Karpas-422 (cell line): ENCODE measurements at places on chromosomes 2 and 18. TPM values are rescaled to one million over a fixed set of nuclear protein-coding genes. Genes with fewer than 3 reads are reported as not detected.

RAB31 gene
- not detected in 2 replicates for total RNA-seq

CNDP1 gene
- total RNA-seq, result 0.11 TPM in 1 of 2 replicates, not detected in the other

COPS9 gene
- total RNA-seq, result 214 and 375 TPM in 2 replicates

FBXO41 gene
- total RNA-seq, result 44.9 and 55.6 TPM in 2 replicates

CHN1 gene
- total RNA-seq, result 0.07 and 0.37 TPM in 2 replicates

ANKRD30BL gene
- total RNA-seq, result not detected in 2 replicates

OTOS gene
- not detected in 2 replicates for total RNA-seq

TCF23 gene
- not detected in 2 replicates for total RNA-seq

GRCh38 chr2:212099658-212100057, 438.9 kb downstream of the ERBB4 start:
- H3K27me3 ChIP-seq, result no peaks in the 10 kb centered on the region
- no peaks in the 10 kb centered on the region for H3K36me3 ChIP-seq
- no peaks in the 10 kb centered on the region for H3K4me1 ChIP-seq
- H3K27ac ChIP-seq, result no peak overlapping the region
- DNase-seq, result no peak

DNA sequence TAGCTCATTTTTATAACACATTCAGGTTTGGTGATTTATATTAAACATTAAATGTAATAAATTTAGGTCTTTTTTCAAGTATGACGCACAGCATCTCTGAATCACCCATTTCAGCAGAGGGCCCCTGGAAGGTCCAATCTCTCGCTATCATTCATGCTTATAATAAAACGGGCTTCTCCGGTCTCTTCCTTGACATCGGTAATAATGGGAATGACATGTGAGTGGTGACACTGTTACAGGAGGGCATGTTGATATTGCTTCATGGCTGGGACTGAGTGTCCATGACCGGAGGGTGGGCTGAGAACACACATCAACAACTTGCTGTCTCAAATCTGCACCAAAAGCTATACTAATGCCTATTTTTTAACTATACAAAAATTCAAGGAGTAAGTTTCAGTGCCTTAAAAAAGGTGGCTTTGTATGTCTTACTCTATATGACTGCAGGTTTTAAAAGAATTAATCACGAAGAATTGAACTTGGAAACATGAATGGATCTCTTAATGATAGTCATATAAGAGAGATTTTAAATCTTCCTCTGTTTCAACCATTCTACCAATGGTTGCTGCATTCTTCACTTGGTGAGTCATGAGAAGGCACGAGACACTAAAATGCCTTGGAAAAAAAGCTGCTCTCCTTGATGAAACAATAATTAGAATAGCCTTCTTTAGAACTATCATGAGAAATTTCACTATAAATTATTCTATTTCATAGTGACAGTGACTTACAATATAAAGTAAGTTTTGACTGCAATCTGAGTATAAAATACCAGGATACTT, 101.9 kb upstream of the NRP2 start:
- H3K4me1 ChIP-seq, result no peaks in the 10 kb centered on the region
- no peak overlapping the region for H3K27ac ChIP-seq
- H3K36me3 ChIP-seq, result no peaks in the 10 kb centered on the region

DNA sequence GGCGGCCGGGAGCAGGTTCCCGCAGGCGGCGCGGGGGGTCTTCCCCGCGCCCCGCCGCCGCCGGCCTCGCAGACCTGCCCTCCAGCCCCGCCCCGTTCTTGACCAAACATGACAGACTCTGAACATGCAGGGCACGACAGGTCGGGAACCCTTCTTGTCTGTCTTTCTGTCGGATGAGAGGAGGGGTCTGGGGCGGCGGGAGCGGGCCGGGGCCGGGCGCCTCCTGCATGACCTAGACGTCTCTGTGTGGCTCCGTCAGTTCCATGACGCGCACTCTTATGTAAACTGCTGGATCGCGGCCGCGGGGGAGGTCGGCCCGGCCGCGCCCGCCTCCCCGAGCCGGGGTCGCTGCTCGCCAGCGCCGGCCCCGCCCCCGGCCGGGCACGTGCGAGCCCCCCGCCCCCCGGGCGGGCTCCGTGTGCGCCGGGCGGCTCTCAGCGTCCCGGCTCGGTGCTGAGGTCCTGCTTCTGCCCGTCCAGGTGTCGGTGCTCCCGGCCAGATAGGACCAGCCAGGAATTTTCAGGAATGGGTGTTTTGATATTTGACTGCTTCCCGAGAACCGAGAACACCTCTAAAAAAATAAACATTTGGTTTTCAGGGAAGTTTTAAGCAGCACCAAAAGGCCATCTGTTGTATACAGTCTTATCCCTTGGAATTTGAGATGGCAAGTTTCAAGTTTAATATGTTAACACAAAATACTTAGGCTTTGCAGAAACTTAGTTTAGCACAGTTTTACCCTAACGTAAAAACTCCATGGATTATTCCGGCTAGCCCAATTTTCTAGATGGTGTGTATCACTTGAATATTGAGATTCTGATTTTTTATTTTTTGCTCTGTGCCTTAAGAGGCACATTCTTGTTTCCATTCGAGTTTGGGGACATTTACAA, 733 bp downstream of the ZC3H6 start:
- no peaks in the 10 kb centered on the region for H3K27me3 ChIP-seq
- no peaks in the 10 kb centered on the region for H3K36me3 ChIP-seq
- peak overlapping the region; percentile 96 for H3K4me3 ChIP-seq
- peak overlapping the region; percentile 89 for H3K27ac ChIP-seq

GRCh38 chr2:12076810-12077209, 330.4 kb downstream of the LPIN1 start:
- H3K4me1 ChIP-seq, result peaks cover 62% of the 10 kb centered on the region
- no peaks in the 10 kb centered on the region for H3K27me3 ChIP-seq
- no peak overlapping the region for H3K4me3 ChIP-seq
- H3K27ac ChIP-seq, result peak overlapping the region; percentile 26

- H3K4me1 ChIP-seq, result peaks cover 11% of the 10 kb centered on the region
- H3K36me3 ChIP-seq, result no peaks in the 10 kb centered on the region
- DNase-seq, result no peak
- no peak overlapping the region for H3K27ac ChIP-seq
Observed at GRCh38 chr2:170284205-170284604, 106.3 kb downstream of the MYO3B start.

- no peak overlapping the region for H3K4me3 ChIP-seq
- no peak overlapping the region for H3K27ac ChIP-seq
- no peaks in the 10 kb centered on the region for H3K27me3 ChIP-seq
- H3K4me1 ChIP-seq, result no peaks in the 10 kb centered on the region
- no peaks in the 10 kb centered on the region for H3K36me3 ChIP-seq
Observed at GRCh38 chr2:234245945-234246344, 195.4 kb downstream of the SPP2 start.

GRCh38 chr2:112881217-112881985, 29.6 kb upstream of the IL37 start:
- DNase-seq, result peak; percentile 34
- H3K36me3 ChIP-seq, result no peaks in the 10 kb centered on the region
- no peak overlapping the region for H3K4me3 ChIP-seq

DNA sequence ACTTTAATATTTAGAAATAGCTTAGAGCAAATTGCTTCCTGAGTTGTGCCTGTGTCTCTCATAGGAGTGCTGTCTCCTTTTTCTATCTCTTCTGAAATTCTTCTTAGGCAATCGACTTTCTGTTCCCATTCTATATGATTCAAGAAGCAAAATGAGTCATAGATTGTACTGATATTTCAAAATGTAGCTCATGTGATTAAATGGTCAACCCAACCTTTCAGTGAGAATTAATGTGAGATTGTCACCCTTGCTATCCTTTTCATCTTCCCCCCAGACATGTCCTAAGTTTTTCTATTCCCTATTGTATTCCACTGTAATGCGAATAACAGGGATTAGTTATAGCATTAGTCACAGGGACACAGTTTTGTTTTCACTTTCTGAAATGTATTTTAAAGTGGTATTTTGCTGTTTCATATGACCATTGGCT, 413.6 kb downstream of the THSD7B start:
- H3K4me1 ChIP-seq, result no peaks in the 10 kb centered on the region
- H3K36me3 ChIP-seq, result no peaks in the 10 kb centered on the region
- no peak overlapping the region for H3K4me3 ChIP-seq
- no peak overlapping the region for H3K27ac ChIP-seq
- DNase-seq, result no peak

- no peaks in the 10 kb centered on the region for H3K36me3 ChIP-seq
- no peaks in the 10 kb centered on the region for H3K4me1 ChIP-seq
- H3K27ac ChIP-seq, result no peak overlapping the region
- DNase-seq, result no peak
Observed at GRCh38 chr2:232456296-232457120, 555 bp downstream of the ALPI start.

DNA sequence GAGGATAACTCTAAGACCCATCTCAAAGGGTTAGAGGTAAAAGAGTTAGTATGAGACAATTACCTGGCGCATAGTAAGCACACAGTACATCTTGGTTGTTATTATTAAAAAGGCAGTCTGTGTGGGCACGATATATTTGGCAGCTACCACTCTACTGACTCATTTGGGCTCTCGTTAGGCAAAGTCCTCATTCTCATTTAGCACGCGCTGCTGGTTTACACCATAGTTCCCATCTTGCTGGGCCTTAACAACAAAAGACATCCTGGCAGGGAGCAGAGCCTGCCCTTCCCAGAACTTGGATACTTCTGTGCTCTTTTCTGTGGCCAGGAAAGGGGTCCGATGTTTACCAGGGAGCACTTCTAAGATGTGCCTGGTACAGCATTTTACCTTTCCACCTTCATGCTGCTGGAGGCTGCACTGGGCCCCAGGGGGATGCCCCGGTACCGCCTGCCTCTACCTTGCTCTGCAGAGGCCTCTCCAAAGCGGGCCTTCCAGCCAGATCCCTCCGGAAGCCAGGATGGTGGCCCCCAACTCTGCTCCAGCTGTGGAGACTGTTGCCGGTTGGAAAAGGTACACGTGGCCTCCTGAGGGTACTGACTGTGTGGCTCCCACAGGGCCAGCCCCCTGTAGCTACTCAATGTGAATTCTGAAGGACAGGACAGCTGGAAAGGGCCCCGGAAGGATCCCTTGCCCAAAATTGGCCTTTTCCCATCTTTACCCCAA, 15.0 kb downstream of the GLI2 start:
- H3K4me1 ChIP-seq, result peaks cover 18% of the 10 kb centered on the region
- no peaks in the 10 kb centered on the region for H3K36me3 ChIP-seq
- no peak for DNase-seq
- no peaks in the 10 kb centered on the region for H3K27me3 ChIP-seq
- H3K27ac ChIP-seq, result no peak overlapping the region
- H3K4me3 ChIP-seq, result no peak overlapping the region

GRCh38 chr18:29928081-29928480, 1114.5 kb downstream of the DSC3 start:
- H3K4me1 ChIP-seq, result no peaks in the 10 kb centered on the region
- H3K27me3 ChIP-seq, result no peaks in the 10 kb centered on the region
- no peaks in the 10 kb centered on the region for H3K36me3 ChIP-seq
- H3K4me3 ChIP-seq, result no peak overlapping the region
- H3K27ac ChIP-seq, result no peak overlapping the region

DNA sequence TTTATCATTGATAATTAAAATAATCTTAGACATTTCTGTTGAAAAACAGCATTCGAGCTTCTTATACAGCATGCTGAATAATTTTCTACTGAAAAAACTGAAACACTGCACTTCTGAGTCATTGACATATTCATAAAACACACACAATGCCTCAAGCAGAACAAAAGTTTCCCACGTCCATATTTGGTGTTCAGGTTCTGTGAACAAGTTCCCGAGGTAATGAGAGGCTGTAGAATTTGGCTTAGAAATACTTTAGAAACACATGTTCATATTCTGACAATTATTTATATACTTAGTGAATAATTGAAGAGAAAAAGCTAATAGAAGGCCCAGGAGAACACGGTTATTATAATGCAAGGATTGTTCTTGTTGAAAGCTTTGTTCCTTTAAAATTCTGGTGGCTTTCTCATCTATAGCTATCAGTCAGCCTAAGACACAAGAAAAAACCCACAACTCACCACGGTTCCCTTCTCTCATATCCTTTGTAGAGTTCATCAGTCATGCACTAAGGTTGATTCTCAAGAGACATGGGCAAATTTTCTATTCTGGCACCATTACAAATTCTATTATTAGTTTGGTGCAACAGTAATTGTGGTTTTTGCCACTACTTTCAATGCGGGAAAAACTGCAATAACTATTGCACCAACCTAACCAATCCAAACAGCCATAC, 194.4 kb downstream of the TMX3 start:
- H3K4me1 ChIP-seq, result no peaks in the 10 kb centered on the region
- H3K27ac ChIP-seq, result no peak overlapping the region
- H3K27me3 ChIP-seq, result 0 out of 2 replicates have a peak, but pooled peaks cover 3% of the 10 kb centered on the region
- no peaks in the 10 kb centered on the region for H3K36me3 ChIP-seq

DNA sequence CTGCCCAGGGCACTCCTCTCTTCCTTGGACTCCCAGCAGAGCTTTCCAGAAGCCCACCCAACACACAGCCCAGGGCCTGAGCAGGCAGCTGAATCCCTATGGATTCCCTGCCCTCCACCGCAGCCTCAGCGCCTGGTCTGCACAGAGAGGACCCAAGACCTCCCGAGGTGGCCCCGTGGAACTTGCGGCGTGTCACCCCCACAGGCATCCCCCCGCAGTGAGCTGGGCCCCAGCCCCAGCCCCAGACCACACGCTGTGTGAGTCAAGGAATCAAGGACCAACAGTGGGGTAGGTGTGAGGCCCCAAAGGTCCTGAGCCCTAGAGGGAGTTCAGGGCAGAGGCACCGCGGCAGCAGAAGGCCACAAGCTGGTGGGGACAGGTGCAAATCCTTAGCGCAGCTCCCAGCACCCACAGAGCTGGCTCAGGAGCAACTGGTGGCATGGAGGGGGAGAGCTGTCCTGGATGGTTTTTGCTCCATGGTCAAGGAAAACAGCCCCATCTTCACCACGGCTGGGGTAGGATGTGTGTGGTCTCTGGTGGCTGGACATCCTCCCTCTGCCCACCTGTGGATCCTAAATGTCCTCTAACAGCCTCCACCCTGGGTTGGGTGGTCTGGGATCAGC, 8.5 kb downstream of the HS6ST1 start:
- no peaks in the 10 kb centered on the region for H3K27me3 ChIP-seq
- no peak for DNase-seq
- H3K36me3 ChIP-seq, result no peaks in the 10 kb centered on the region
- no peak overlapping the region for H3K27ac ChIP-seq
- peaks cover 15% of the 10 kb centered on the region for H3K4me1 ChIP-seq
- H3K4me3 ChIP-seq, result no peak overlapping the region

- no peak overlapping the region for H3K4me3 ChIP-seq
- no peak overlapping the region for H3K27ac ChIP-seq
- no peak for DNase-seq
- H3K36me3 ChIP-seq, result no peaks in the 10 kb centered on the region
- H3K27me3 ChIP-seq, result no peaks in the 10 kb centered on the region
- H3K4me1 ChIP-seq, result no peaks in the 10 kb centered on the region
Observed at GRCh38 chr2:128449226-128450061, 130.8 kb upstream of the HS6ST1 start.

- H3K4me1 ChIP-seq, result no peaks in the 10 kb centered on the region
- no peaks in the 10 kb centered on the region for H3K36me3 ChIP-seq
- H3K4me3 ChIP-seq, result no peak overlapping the region
- H3K27ac ChIP-seq, result no peak overlapping the region
- H3K27me3 ChIP-seq, result no peaks in the 10 kb centered on the region
Observed at GRCh38 chr2:181058378-181059269, 78.2 kb downstream of the UBE2E3 start.

- H3K27me3 ChIP-seq, result no peaks in the 10 kb centered on the region
- no peak overlapping the region for H3K27ac ChIP-seq
- H3K4me3 ChIP-seq, result no peak overlapping the region
- H3K36me3 ChIP-seq, result no peaks in the 10 kb centered on the region; the same call in none of the 2 replicates
- no peak for DNase-seq
Observed at GRCh38 chr18:79275992-79276391, 119.7 kb upstream of the NFATC1 start.

- H3K4me1 ChIP-seq, result peaks cover 3% of the 10 kb centered on the region; the same call in 1 of the 2 replicates
- H3K27me3 ChIP-seq, result no peaks in the 10 kb centered on the region
- no peak overlapping the region for H3K4me3 ChIP-seq
- no peak for DNase-seq
- H3K36me3 ChIP-seq, result no peaks in the 10 kb centered on the region
- H3K27ac ChIP-seq, result no peak overlapping the region
Observed at GRCh38 chr2:127200962-127201361, 19.1 kb downstream of the CYP27C1 start.

- H3K27me3 ChIP-seq, result no peaks in the 10 kb centered on the region
- no peak overlapping the region for H3K27ac ChIP-seq
- H3K36me3 ChIP-seq, result no peaks in the 10 kb centered on the region
Observed at GRCh38 chr18:44602845-44603244, 77.8 kb upstream of the SETBP1 start.
